ENCODE measurements at places on chromosomes 16 and 17.

GRCh38 chr17:50816771-50817751 is 18.3 kb upstream of the WFIKKN2 start:
- DNase-seq: no peak

DNA sequence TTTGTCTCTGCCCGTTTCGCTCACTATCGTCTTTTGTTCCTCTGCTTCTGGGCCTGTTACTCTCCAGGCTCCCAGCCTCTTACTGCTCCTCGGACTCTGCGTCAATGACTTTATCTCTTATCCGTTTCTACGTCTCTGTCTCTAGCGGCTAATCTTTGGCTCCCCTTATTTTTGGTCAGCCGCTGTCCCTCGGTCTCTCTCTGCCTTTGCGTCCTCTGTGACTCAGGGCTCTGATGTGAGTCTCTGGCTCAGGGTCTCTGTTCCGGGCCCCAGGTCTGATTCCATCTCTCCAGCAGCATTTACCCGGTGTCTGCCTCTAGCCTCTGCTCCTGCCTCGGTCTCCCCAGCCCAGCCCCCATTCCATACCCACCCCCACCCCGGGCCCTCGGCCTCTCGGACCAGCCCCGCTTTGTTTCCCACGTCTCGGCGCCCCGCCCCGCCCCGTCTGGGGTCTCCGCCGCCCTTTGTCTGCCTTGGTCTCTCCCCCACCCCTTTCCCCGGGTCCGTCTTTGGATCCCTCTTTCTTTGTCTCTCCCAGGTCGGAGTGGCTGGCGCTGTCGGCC is 547 bp upstream of the ZNF48 start:
- DNase-seq: no peak

DNA sequence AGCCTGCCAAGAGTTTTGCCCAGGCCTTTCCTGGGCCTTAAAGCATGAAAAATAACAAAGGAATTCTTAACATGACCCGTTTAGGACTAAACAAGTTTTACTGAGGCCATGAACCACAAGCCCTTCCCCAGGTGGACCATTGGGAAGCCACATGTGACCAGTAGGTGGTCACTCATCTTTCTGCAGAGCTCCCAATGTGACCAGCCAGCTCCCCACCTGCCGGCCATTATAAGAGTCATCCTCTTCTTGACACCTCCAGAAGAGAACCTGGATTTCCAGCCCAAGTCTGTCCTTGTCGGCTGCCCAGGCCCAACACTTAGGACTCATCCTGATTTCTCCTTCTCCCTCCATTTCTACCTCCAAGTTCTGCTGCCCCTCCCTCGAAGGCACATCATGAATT is 91.7 kb upstream of the DNAH17 start:
- no peak for DNase-seq

GRCh38 chr16:49474741-49475140 is 101.1 kb downstream of the C16orf78 start:
- no peak for DNase-seq

GRCh38 chr17:78103311-78103710 is 25.2 kb downstream of the TMC6 start:
- no peak for DNase-seq

DNA sequence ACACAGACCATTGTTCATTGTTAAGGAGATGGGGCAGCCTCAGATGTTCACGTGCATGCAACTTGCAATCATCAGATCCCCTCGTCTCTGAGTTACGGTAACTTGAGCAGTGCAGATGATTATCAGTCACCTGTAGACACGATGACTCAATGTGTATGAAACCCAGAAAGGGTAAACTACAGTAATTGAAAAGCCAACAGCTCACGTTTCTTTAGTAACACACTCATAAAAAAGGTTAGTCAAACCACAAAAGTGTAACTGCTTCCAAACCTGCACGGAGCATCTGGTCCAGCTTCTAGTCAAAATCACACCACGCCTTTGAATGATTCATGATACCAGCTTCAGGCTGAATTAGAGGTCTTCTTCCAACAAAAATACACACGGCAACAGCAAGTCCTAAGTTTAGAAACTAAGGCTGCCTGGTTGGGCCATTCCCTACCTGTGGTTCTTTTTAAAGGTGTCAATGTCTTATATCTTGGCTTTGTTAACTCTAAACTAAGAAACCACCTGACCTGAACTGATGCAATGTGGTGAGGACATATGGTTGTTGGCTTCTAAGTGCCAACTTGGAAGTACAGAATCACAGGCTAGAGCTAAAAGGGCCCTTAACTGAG is 32.3 kb downstream of the GRB7 start:
- DNase-seq: no peak

GRCh38 chr16:78570399-78571141 is 471.1 kb downstream of the WWOX start:
- DNase-seq: no peak

- no peak for DNase-seq
Observed at GRCh38 chr17:82745524-82745923, 6.3 kb upstream of the TBCD start.

Data from non-pigmented ciliary epithelial cell (primary cell).